ENCODE measurements at places on chromosomes 5 and 9.
A peak's percentile ranks its signal among the peaks of the same experiment; 100 is the strongest.

- DNase-seq = no peak
Measured at GRCh38 chr9:85515021-85515420, 226.7 kb downstream of the AGTPBP1 start.

GRCh38 chr5:56011835-56012234 is 17.1 kb upstream of the IL6ST start:
- DNase-seq = peak; percentile 52

DNA sequence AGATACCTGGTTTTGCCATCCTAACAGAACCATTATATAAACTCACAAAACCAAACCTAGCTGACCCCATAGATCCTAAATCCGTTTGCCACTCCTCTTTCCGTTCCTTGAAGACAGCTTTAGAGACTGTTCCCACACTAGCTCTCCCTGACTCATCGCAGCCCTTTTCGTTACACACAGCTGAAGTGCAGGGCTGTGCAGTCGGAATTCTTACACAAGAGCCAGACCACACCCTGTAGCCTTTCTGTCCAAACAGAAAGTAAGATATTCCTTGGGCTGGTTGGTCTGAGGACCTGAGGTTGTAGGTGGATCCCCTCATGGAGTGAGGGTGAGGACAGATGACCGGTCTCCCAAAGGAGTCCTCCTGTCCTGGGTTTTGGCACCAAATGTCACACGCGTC is 56.7 kb upstream of the NAA35 start:
- DNase-seq = no peak

DNA sequence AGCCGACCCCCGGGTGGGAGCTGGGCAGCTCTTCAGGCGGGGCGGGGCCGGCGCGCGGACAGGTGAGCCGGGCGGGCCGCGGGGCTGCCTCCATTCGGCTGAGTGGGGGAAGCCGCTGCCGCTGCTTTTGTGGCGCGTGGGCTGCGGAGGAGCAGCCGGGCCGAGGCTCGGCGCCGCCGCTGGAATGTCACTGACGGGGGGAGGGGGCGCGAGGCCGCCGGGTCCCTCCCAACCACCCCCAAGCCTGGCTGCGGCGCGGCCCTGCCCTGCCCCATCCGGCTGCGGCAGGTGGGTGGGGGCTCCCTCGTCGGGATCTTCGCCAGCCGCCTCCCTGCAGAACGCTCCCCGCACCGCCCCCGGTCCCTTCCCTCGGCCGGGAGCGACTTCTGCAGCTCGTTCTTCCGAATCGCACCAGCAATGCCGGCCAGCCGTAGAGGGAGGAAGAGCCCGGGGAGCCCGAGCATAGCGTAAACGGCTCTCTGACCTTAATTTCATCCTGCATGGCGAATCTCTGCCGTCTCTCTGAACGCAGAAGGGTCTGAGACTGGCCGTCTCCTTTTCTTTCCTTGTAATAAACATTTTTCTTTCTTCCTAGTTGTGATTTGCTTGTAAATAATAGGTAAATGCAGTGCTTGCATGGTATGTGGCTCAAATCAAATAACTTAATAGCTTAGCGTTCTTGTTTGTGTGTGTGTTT is 505 bp downstream of the SPTAN1 start:
- DNase-seq = peak; percentile 68

DNA sequence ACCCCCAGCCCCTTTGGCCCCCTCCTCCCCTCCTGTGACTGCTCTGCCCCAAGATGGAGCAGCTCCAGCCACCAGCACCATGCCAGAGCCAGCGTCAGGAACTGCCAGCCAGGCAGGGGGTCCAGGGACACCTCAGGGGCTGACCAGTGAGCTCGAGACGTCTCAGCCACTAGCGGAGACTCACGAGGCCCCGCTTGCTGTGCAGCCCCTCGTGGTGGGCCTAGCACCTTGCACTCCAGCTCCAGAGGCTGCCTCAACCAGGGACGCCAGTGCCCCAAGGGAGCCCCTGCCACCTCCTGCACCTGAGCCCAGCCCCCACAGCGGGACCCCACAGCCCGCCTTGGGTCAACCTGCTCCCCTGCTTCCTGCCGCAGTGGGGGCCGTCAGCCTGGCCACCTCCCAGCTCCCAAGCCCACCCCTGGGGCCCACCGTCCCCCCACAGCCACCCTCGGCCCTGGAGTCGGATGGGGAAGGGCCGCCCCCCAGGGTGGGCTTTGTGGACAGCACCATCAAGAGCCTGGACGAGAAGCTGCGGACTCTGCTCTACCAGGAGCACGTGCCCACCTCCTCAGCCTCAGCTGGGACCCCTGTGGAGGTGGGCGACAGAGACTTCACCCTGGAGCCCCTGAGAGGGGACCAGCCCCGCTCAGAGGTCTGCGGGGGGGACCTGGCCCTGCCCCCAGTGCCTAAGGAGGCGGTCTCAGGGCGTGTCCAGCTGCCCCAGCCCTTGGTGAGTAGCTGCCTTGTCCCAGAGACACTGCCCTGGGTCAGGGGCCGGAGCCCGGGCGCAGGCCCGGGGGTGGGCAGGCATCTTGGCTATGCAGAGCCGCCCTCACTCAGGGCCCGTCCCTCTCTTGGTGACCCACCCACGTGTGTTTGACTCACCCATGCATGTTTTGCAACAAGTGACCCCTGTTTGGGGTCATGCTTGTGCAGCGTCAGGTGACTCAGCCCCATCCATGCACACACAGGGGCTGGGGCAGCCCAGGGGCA is 105.2 kb downstream of the WNK2 start:
- DNase-seq = no peak

DNA sequence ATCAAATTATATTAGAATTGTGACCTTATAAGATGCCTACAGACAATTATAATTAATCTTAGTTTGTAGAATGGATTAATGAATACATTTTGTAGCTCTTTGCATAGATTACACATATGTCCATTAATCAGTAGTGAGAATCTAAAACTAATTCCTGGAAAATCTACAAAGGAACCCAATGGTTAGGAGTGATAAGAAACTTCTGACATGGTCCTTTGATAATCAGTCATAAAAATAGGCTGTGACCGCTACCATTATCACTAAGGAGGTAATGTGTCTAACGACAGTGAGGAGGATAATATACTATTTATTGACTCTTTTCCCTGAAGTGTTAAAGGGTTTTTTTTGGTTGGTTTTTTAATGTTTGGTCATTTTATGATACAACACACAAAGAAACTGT is 46.6 kb downstream of the BNC2 start:
- no peak for DNase-seq

DNA sequence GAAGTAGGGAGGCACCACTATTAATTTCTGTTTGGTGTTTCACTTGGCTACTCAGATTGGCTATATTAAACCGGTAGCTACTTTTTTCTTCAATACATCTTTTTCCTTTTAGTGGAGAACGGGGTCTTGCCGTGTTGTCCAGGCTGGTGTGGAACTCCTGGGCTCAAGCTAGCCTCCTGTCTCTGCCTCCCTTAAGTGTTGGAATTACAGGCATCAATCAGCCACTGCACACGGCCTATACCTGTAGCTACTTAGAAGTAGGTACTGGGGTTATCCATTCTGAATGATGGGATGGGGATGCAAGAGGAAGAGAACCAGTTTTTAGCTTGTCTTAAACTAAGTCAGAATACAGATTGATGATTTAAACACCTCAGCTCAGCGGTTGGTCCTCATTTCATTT is 1.7 kb downstream of the UBE2D2 start:
- no peak for DNase-seq

GRCh38 chr9:30522061-30522460 is 1862.4 kb upstream of the ACO1 start:
- DNase-seq = no peak

All from stimulated activated CD8-positive, alpha-beta memory T cell treated with anti-CD3 and anti-CD28 coated beads, Interleukin-4, amount 100 ng/mL, for 48 hours (primary cell).